ENCODE measurements at places on chromosomes 5 and 9.

DNA sequence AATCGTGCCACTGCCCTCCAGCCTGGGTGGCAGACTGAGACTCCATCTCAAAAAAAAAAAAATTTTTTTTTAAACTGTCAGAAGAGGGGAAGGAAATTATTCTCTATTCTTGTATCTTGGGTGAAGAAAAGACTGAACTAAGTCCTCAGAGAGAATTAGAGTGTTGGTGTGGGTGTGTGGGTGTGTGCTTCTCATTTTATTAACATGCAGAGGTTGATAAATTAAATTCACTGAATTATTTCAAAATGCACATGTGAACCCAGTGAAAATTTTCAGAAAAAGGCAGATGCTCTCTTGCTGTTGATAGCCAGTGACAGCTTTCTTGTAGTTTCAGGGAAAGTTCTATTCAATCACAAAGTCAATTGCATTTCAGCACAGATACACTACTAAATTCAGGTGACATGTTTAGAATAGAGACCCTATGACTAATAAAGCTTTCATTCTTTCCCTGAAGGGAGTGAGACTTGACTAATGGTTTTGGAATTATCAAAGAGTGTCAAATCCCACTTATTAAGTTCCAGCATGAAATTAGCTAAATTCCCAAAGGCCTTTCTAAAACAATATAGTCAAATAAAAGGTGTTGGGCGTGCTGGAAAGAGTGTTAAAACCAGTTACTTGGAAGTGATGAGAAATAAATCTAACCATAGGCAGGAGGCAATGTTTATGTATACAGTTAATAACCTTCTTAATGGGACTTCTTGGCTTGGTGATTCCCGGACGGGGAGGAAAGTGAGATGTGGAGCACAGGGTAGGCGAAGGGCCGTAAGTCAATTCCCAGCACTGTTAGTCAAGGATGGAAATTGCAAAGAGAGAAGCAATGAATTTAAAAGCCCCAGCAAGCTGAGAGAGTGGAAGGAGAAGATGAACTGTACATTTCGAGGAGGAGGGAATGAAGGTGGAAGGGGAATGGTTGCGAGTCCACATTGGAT lies 103.2 kb upstream of the SPATA31D4 start:
- DNase-seq, result no peak

DNA sequence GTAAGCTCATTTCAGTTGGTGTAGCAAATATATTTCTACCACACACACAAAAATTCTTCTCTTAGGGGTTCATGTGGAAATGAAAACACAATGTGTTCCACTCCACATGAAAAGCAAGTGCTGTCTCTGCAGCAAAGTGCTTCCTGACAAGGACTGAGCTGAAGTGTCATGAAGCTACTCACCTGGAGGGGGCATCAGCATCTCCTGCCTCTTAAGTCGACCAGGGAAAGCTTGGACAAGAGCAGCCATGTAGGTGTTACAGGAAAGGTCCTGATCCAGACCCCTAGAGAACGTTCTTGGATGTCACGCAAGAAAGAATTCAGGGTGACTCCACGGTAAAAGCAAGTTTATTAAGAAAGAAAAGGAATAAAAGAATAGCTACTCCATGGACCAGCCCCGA lies 62.8 kb downstream of the SV2C start:
- peak; percentile 2 for DNase-seq

- no peak for DNase-seq
Measured at GRCh38 chr9:136403915-136404800, 4.2 kb upstream of the SNAPC4 start.

DNA sequence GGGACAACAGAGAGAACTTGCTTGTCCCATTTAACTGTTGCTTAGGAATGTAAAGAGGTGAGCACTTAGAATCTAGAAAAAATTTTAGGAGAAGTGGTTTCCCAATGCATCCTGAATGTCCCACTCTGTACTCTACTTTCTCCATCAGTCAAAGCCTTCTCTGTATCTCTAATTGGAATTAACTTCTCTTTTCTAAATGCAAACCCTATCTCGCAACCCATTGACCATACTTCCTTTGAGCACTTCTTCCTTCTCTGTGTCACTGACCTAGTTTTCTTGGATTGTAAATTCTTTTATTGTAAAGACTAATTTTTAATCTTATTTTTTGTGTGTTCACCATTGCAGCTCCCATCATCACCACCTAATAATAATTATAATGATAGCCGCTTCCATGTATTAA lies 33.3 kb downstream of the ADRB2 start:
- no peak for DNase-seq

DNA sequence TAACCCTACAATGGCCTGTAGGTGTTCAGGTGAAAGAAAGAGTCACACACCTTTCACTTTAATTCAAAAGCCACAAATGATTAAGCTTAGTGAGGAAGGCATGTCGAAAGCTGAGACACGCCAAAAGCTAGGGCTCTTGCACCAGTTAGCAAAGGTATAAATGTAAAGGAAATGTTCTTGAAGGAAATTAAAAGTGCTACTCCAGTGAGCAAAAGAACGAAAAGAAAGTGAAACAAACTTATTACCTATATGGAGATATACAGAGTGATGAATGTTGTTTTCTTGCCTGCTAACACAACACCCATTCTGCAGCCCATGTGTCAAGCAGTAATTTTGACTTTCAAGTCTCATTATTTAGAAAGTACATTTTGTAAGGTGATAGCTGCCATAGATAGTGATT lies 254.2 kb upstream of the SLC24A2 start:
- DNase-seq, result no peak

DNA sequence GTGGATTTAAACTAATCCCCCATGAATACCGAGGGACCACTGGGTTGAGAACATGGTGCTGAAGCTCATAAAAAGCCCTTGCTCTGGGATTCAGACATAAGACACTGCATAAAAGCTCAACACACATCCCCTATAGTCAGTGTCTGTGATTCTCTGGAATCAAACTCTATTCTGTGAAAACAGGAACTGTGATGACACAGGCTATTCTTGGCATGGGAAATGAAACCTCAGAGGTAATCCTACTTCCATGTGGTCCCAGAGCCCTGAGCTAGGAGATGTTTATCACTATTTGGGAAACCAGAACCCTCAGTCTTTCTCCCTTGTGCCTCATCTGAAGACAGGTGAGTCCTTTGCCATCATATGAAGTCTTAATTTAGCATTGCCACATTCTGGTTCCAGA lies 135.4 kb upstream of the PRSS3 start:
- DNase-seq, result no peak

- DNase-seq, result no peak
Measured at GRCh38 chr5:53552561-53552960, 7.9 kb upstream of the NDUFS4 start.

- no peak for DNase-seq
Measured at GRCh38 chr9:133135146-133135745, 14.2 kb upstream of the RALGDS start.

GRCh38 chr5:126410623-126411022 lies 12.6 kb upstream of the GRAMD2B start:
- DNase-seq, result no peak

- DNase-seq, result no peak
Measured at GRCh38 chr5:73663161-73663859, 37.3 kb downstream of the ARHGEF28 start.

- DNase-seq, result no peak
Measured at GRCh38 chr5:159915904-159916840, at the start of gene ADRA1B. Gene ADRA1B, plus strand, starts transcription at chr5:159916482. Its CDS starts 424 bp downstream, at chr5:159916906.

DNA sequence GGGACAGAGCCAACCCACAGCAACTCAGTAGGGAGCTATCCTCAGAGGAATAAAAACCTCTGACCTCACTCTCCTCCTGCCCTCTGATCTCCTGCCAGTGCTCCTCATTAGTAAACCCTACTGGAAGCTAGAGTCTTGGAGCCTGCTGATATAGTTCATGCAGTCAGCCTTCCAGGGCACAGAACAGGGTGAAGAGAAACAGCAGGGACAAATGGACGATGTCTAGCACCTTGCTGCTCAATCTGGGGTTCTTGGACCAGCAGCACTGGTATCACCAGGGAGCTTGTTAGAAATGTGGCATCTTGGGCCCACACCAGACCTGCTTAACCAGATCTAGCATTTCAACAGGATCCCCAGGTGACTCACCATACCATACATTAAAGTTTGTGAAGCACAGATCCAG lies 5.5 kb upstream of the GALNT12 start:
- no peak for DNase-seq

DNA sequence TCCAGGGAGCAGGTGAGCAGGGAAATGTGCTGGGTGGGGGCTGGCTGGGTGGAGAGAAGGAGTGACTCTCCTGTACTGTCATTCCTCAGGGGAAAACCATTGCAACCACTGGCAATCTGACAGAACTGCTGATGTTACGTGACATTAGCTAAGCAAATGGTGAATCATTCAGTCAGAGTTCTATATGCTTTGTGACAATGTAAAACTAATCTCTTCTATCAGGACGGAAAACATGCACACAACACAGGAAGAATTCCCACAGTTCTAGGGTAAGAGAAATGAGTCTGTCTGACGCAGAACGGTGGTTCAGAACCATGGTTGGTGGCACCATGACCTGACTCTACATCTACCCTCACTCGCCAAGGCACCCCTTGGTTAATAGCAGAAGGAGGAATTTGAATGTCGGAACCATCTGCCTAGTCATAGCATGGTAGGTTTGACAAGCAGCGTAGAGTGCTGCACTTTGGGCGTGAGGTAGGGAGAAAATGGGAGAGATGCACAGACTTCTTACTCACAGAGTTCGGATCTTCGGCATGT lies 243.6 kb upstream of the PANK3 start:
- no peak for DNase-seq

GRCh38 chr5:34735491-34736426 lies 79.6 kb downstream of the RAI14 start:
- DNase-seq, result no peak

DNA sequence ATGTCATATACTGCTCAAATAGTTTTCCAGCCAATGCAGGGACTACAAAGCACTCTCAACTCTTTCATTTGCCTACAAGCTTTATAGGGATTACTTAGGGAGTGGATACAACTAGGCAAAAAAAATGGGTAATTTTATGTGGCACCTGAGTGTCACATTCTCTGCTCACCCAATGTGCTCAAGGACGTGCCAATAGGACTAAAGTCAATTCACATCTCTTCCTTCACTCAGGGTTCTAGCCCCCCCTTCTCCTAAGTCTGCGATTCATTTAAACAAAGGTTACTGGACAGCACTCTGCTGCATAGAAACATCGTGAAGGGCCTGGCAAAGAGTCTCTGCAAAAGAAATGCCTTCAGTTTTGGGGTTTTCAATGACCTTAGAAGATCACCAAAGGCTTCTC lies 142.3 kb downstream of the TSSK1B start:
- no peak for DNase-seq

DNA sequence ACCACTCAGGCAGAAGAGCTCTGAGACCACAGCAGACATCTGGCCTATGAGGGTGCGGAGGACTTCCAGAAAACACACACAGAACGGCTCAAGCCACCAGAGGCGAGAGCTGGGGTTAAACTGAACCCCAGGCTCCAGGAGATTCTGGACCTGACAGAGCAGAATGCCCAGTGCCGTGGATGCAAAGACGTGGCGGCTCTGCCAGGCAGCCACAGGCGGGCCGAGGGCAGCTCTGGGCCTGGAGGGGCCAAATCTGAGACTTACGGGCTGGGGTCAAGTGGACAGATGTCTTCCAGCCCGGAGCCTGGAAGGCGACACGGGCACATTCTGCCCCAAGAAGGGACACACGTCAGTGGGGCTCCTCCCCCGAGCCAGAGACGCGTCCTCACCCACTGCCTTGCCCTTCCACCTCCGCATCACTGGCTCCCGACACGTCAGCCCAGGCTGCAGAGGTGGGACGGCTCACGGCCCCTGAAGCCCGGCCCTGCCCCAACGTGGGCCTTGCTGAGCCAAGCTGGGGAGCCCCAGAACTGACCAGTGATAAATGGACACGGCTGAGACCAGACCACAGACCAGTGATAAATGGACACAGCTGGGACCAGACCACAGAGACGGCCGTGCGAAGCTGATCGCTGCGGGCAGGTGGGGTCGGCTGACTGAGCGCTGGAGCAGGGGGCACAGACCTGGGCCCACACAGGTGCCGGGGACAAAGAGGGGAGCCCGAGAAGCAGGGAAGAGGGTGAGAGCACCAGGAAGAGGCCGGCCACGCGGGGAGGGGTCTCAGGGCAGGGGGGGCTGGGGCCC lies 40.9 kb upstream of the NSMF start:
- no peak for DNase-seq

- no peak for DNase-seq
Measured at GRCh38 chr5:2105141-2105540, 222.4 kb upstream of the IRX4 start.

GRCh38 chr9:137333016-137333671 lies 31.1 kb upstream of the NRARP start:
- DNase-seq, result no peak

- DNase-seq, result no peak
Measured at GRCh38 chr5:5342784-5343183, 79.7 kb upstream of the ICE1 start.

- peak; percentile 11 for DNase-seq
Measured at GRCh38 chr9:21696411-21696871, 106.0 kb upstream of the MTAP start.

DNA sequence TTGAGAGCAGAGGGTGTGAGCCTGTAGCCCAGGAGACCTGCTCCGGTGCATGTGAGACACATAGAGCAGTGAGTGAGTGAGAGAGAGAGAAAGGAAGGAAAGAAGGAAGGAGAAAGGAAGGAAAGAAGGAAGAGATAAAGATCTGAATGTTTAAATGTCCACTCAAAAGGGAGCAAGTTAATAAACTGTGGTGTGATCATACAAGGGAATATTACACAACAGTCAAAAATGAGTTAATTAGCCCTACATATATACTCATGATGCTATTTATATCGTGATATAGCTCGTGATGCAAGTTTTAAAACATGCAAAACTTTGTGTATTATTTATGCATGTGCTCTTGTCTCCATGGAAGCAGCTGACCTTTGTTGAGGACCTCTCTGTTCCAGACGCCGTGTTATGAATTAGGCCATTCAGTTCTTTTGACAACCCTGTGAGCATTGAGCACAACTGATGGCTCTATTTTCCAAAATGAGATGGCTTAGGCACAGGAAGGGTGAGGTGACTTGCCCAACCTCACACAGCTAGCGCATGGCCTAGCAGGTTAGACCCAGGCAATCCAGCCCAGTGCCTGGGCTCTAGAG lies 70.6 kb downstream of the HMCN2 start:
- DNase-seq, result no peak

- DNase-seq, result no peak
Measured at GRCh38 chr9:111601237-111602018, 2.0 kb upstream of the PTGR1 start.

- DNase-seq, result no peak
Measured at GRCh38 chr5:148922606-148923005, 96.2 kb downstream of the ADRB2 start.

GRCh38 chr5:11504065-11504885 lies 400.0 kb downstream of the CTNND2 start:
- DNase-seq, result no peak

DNA sequence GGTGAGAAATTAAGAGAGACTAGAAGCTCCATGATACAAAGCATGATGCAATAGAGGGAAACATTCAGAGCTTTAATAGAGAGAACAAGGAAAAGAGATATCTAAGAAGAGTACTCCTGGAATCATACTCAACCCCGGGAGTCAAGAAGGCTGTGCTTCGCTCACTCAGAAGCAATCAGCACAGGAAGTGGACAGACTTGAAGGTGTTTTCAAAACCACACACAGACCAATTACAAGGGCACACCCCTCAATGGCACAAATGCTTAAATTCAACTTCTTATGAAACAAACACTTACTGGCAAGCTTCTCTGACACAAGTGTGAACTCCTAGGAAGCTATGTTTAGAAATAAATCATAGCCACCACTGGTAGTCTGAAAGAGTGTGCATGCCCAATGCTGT lies 462.3 kb downstream of the GABRG2 start:
- DNase-seq, result no peak

All from NCI-H146 (cell line).